Left forelimb (tissue), 1 donor: ENCODE measurements at places on chromosomes 7 and 10.
A peak's percentile ranks its signal among the peaks of the same experiment; 100 is the strongest.

DNA sequence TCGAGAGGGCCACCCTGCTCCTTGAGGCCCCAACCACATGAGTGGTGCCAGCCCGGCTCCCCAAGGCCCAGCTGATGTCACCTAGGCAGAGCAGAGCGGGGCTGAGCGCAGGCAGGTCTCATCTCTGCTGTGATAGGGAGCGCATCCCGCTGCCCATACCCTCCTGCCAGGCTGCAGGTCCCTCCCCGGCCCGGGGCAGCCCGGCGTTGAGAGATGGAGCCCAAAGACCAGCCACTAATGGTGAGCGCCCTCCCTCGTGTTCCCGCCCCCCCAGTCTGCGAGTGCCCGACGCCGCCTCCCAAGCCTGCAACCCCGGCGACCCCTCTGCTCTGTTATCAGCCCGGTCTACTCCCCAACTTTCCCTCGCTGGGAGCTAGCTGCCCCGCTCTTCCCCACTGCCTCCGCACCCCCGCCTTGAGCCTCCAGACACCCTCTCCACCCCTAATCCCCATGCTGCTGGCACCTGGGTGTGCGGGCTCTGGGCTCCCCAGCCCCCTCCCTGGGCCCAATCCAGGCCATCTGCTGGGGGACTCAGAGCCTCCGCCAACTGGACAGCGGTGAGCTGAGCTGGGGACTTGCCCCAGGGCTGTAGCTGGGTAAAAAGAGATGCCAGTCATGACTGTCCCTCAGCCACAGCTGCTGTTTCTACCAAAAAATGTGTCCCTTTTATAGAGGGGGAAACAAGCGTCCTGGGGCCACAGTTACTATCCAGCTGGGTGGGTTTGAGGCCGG is 19.7 kb upstream of the CHST12 start:
- no peak for DNase-seq

- DNase-seq: no peak
Measured at GRCh38 chr7:21507627-21508343, 35.1 kb upstream of the DNAH11 start.

DNA sequence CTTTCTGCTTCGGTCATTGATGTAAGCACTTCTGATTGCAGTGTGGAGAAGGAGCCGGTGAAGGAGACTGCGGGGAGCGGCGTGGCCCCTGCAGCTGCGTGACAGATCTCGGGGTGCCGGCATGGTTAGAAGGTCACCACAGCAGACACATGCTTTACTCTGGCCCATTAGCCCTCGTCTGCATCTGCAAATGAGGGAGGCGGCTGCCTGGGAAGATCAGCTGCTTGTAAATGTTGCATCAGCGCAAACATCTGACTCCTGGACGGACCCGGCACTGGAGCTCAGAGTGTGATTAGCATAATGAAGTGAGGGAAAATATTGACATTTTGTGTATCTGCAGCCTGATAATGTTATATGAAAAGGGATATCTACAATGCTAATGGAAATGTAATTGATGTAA is 30.5 kb upstream of the MNX1 start:
- no peak for DNase-seq

DNA sequence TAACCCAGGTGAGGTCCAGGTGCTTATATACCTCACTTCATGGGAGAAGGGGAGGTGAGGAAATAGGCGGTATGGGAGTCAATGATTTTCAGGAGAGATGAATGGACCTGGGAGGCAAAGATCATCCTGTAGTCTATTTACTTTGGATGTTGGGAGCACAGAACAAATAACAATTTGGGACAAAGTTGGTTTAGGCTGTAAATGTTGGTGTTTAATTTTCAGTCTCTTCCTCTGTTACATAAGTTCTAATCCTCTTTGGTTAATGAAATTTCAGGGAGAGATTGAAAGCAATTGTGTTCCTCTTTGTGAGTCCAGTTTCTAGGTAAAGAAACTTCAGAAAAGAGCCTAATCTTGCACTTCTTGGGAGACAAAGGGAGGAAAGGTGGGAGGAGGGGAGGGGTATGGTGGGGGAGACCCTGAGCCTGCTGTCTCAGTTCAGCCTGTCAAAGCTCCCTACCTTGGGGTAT is 46.9 kb downstream of the AKR1C4 start:
- DNase-seq: no peak

- no peak for DNase-seq
Measured at GRCh38 chr10:91628383-91628782, 4.5 kb downstream of the PPP1R3C start.

DNA sequence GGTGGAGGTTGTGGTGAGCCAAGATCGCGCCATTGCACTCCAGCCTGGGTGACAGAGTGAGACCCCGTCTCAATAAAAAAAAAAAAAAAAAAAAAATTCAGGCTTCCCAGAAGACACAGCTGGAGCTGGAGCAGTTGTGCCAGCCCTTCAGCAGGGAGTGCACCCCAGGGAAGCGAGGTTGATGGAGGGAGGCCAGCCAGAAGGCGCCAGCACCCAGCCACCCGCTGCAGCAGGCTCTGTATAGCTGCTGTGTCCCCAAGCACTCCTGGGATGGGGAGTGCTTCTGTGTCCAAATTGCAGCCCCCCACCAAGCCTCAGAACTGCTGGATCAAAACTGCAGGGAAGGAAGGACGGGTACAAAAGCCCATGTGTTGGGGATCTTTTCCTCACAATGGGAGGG is 47.8 kb downstream of the COBL start:
- no peak for DNase-seq

- DNase-seq: no peak
Measured at GRCh38 chr7:151447312-151447711, 7.4 kb upstream of the CRYGN start.

- no peak for DNase-seq
Measured at GRCh38 chr7:44415510-44415909, 74.9 kb downstream of the NUDCD3 start.

DNA sequence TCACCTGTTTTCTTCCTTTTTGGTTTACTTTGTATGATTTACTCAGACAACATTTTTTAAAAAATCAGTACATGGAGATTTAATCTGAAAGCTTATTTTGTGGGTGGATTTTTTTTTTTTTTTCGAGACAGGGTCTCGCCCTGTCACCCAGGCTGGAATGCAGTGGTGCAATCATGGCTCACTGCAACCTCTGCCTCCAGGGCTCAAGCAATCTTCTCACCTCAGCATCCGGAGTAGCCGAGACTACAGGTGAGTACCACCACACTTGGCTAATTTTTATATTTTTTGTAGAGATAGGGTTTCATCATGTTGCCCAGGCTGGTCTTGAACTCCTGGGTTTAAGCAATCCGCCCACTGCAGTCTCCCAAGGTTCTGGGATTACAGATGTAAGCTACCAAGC is 2.5 kb downstream of the GSTO1 start:
- DNase-seq: no peak

- no peak for DNase-seq
Measured at GRCh38 chr10:78432583-78432982, 398.9 kb downstream of the RPS24 start.

GRCh38 chr7:138625849-138626230 is 75.3 kb downstream of the SVOPL start:
- no peak for DNase-seq

DNA sequence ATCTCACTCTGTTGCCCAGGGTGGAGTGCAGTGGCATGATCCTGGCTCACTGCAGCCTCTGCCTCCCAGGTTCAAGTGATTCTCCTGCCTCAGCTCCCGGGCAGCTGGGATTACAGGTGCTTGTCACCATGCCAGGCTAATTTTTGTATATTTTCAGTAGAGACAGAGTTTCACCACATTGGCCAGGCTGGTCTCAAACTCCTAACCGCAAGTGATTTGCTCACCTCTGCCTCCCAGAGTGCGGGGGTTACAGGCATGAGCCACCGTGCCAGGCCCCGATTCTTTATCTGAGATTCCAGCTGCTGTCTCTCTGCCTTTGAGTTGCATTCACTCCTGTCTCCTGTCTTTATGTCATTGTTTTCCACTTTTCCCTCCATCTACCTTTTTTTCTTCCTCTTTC is 168.7 kb downstream of the TMEM178B start:
- DNase-seq: no peak

DNA sequence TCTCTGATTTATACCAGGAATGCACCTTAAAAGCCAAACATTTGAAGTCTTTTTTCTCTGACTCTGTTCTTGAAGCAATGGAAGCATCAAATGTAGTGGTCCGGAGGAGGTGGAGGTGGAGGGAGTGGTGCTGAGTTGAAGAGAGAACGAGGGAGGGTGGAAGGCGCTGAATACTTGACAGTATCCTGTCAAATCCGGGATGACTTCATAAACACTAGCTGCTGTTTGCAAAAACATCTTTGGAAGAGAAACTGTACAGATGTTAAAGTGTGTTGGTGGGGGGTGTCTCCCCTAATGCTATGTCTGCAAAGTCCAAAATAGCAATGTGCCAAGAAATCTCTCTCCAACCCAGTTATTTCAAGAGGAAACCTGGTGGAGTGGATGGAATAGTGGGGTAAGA is 328.5 kb upstream of the AUTS2 start:
- no peak for DNase-seq

DNA sequence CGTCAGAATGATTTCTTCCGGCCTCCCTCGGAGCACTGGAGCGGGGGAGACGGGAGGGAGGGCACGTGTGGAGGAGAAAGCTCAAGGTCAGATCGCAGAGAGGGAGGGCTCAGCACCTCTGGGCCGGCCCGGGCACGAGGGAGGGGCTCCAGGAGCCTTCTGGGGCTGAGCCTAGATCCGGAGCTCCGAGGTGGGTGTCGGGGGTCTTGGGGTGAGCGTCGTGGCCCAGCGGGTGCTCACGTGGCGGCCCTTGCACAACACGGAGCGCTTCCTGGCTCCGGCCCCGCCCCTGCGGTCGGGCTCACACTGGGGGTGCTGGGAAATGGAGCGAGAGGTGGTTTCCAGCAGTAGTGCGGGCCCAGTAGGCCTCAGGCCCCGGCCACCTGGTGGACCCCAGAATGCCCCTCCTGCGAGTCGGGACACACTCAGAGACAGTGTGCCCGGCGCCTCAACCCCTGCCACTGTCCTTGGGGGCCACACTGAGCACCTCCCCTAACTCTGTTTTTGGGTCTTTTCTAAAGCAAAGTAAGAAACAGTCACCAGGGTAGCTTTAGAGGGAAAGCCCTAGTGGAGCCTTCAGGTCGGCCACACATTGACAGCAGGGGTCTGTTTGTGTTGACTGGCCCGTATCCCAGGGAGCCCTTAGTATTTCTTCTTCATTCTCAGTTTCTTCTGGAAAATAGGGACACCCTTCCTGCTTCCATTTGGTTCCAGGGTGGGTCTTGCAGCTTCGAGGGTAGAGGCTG is 798 bp downstream of the PPIF start:
- DNase-seq: peak; percentile 82

GRCh38 chr7:11436316-11436715 is 395.7 kb downstream of the THSD7A start:
- DNase-seq: no peak

DNA sequence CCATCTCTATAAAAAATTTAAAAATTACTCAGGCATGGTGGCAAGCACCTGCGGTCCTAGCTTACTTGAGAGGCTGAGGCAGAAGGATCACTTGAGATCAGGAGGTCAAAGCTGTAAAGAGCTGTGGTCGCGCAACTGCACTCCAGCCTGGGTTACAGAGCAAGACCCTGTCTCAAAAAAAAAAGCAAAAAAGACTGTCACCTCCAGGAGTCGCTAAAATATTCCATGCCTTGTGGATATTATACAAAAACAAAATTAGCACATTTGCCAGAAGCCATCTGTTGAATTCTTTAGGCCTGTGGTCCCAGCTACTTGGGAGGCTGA is 87.0 kb upstream of the SDK1 start:
- DNase-seq: no peak

DNA sequence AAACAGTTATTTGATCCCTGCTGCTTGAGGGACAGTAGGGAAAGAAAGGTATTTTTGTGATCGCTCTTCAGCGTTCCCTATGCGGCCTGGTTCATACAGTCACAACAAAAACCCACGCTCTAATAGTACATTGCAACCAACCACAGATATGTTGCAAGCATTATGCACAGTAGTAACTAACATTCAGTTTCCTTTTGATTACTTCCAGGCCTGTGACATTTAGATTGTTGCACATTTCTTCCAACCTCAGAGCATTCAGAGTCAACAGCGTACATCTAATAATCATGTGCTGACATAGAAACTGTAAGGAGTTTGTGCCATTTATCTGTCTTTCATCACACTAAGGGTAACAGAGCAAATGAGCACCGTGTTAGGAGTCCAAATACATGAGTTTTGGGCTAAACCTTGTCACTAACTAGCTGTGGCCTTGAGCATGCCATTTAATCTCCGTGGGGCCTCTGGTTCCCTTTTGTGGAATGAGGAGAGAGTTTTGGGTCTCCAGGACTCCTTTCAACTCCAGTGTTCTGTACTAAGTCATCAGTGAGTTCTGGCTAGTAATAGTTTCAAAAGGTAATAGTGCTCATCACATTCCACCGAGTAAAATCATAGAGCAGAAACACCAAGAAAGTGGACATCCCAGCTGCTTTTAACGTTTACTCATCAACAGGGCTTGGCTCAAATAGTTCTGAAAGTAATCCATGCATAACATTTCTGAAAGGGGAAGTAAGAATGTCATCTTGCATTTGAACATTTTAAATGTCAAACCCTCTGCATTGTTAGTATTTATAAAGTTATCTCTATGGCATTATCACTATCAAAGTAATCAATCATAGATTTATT is 99.0 kb upstream of the FZD1 start:
- DNase-seq: no peak

GRCh38 chr7:29126804-29127203 is 19.5 kb downstream of the CPVL start:
- DNase-seq: no peak

GRCh38 chr10:6171881-6172695 is 30.6 kb upstream of the PFKFB3 start:
- no peak for DNase-seq

- no peak for DNase-seq
Measured at GRCh38 chr7:72924386-72924732, 536 bp upstream of the POM121 start.

GRCh38 chr10:127695431-127695830 is 41.6 kb upstream of the FOXI2 start:
- no peak for DNase-seq

GRCh38 chr7:94176694-94177200 is 172.6 kb upstream of the BET1 start:
- no peak for DNase-seq

DNA sequence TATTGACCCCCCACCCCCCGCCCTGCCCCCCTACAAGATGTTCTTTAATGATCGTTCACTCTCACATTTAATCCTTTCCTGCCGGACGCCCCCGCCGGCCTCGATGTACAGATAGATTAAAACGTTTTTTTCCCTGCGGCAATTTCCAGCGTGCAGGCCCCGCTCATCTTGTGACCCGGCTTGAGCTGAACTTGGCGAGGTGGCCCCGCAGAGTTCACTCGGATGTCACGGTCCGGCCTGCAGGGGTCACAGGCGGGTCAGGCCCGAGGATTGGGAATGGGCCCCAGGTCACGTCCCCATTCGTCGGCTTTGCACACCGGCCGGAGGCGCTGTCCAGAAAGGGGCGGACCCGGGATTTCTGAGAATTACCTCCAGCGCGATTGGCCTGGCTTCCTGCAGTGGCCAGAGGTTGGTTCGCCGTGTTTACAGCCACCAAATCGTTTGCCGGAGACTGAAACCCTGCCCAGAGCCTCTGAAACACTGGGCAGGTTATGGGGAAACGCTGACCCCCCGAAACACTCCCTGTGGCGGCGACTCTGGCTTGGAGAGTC is 1.9 kb upstream of the CYP26A1 start:
- DNase-seq: peak; percentile 61
